Spinal cord (tissue), 10 donors: ENCODE measurements at places on chromosomes 12 and 14. TPM values are rescaled to one million over a fixed set of nuclear protein-coding genes. Genes with fewer than 3 reads are reported as not detected.

- DNase-seq: no peak
These were observed 106.0 kb upstream of the PRICKLE1 start for GRCh38 chr12:42695490-42695995.

The TAS2R20 gene
- total RNA-seq: 3.4 TPM

The RHEBL1 gene
- 1.5 TPM for total RNA-seq

- no peak for DNase-seq
These were observed 466.5 kb upstream of the ATXN7L3B start for GRCh38 chr12:74071182-74071581.
